Ascending aorta (tissue), 2 donors: ENCODE measurements at places on chromosomes 5 and 9. TPM values are rescaled to one million over a fixed set of nuclear protein-coding genes. Genes with fewer than 3 reads are reported as not detected.

DNA sequence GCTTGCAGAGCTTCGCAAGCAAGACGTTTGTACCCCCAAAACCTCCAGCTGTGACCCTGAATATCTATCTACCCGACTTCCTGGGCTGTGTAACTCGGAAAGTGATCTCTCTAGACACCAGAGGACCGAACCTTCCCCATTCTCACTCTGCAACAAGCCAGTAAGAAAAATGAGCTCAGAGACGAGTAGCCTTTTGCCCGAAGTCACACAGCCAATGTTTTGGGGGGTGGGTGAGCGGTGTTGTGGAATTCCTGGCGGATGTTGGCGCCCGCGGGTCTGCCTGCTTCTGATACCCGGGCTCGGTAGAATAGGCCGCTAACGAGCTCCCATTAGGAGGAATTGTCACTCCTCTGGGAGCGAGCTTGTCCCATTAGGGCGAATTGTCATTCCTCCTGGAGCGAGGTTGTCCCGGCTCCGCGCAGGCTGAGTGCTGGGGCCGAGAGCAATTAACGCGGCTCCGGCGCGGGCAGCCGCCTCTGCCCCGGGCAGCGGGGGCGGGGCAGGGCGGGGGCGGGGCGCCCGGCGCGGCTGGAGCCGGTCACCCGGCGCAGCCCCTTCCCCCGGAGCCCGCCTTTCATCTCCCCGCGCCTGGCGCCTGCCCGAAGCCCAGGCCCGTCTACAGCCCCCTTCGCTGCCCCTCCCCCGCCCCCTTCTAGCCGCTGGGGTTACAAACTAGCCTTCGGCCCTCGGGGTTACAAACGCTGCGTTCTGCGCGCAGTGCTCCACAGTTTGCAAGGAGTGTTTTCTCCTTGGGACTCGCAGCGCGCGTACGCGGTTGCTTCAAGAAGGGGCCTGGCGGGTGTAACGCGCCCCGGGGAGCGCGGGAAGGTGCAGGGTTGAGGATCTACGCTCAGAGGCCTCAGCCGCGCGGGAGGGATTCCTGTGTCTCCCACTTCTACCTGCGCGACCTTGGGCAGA, 3.5 kb upstream of the MSX2 start:
- no peak for DNase-seq

- no peak for DNase-seq
Observed at GRCh38 chr5:56307714-56308333, 74.7 kb upstream of the ANKRD55 start.

- no peak for DNase-seq
Observed at GRCh38 chr5:142210864-142211412, 102.4 kb downstream of the NDFIP1 start.

- DNase-seq: no peak
Observed at GRCh38 chr9:127353882-127354281, 43.1 kb upstream of the SLC2A8 start.

- no peak for DNase-seq
Observed at GRCh38 chr5:141856037-141856790, 22.0 kb downstream of the PCDH1 start.

DNA sequence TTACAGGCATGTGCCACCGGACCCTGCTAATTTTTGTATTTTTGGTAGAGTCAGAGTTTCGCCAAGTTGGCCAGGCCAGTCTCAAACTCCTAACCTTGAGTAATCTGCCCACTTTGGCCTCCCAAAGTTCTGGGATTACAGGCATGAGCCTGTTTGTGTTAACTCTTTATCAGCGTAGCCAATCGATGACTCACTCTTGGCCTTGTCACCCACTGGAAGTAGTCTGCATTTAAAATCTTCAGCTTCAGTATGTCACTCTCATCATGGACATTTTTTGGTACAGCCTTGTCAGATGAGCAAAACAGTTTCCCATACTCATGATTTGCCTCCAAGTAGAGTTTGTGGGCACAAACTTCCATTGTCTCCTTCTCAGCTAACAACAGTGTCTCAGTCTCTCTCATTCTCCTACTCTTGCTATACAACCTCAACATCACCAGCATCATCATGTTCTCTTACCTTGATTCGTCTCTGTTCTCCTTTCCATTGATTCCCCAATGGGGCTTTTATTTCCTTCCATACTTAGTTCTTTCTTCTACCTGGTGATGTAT, 22.5 kb downstream of the MUSK start:
- no peak for DNase-seq

DNA sequence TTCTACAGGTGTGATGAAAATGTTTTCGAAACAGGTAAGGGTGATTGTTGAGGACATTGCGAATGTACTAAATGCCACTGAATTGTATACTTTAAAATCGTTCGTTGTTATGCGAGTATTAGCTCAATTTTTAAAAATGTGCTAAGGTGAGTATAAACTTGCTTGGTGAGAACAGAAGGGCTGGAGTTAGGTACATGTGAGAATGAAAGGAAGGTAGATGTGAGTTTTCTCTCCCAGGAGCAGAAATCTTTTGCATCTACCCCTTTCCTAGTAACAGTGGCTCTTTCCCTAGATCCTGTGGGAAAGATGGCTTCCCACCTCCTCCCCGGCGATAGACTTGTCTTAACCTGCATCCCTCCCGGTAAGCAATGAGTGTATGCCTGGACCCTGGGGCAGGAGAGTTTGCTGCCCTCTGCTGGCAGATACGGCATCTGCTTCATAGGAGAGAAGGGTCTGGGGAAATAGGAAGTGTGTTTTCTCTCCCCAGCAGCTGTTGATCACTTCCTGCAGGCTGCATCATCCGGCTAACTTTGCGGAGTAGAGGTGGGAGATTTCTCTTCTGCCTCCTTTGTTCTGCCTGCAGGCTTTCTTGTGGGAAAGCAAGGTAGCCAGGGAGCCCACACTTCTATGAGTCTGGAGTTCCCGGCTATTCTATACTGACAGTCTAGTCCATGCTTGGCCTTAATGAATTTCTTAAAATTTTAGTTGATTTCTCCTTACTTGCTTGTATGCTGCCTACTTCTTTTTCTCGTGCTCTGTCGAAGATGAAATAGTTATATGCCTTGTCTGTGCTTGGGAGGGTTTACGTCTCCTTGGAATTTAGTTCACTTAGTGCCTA, 373.3 kb upstream of the SEMA6A start:
- peak; percentile 61 for DNase-seq

GRCh38 chr9:81716409-81716808, 27.1 kb upstream of the TLE1 start:
- no peak for DNase-seq

DNA sequence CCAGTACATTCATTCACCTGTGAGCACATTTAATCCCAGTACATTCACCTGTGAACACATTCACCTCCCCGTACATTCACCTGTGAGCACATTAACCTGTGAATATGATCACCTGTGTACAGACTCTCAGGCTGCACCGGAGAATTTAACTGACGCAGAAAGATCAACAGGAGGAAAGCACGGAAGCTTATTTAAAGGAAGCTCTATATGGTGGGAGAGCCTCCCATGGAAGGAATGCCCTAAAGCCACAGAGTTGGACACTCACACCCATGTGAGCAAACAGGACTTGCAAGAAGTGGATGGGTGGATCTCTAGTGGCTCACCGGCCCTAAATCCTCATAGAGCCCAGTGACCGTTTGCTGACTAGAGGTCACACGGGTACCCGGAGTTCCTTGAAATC, 38.2 kb downstream of the TRIP13 start:
- no peak for DNase-seq

DNA sequence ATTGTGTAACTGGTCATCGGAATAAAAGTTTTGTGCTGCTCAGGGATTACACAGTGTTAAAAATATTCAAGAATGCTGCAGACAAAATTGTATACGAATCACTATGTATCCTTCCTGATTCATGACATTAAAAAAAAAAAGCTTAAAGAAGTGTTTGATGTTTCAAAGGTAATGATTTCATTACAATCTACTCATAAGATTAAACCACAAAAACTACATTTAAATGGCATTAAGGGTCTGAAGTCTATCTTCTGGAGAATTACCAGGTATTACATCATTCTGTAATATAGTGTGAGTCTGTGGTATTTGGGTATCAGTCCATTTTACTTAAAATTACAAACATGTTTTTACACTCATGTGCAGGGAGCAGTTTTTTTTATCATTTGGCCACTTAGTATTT, 324.4 kb downstream of the NDUFS4 start:
- no peak for DNase-seq

DNA sequence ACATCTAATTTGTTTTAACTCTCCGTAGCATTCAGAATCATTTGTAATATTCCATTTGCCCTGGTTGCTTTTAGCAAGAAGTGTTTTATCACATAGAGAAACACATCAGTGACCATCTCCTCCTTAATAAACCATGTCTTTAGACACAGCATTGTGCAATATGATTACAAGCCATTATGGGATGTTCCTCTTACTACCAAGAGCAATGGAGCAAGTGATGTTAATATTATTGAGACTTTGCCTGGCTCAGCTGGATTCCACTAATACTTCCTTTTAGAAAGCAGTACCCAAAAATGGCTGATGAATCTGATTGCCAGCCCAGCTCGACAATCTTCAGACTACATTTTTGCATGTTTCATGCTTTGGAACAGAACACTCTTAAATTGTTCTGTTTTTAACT, 364.2 kb downstream of the OSTF1 start:
- DNase-seq: no peak

DNA sequence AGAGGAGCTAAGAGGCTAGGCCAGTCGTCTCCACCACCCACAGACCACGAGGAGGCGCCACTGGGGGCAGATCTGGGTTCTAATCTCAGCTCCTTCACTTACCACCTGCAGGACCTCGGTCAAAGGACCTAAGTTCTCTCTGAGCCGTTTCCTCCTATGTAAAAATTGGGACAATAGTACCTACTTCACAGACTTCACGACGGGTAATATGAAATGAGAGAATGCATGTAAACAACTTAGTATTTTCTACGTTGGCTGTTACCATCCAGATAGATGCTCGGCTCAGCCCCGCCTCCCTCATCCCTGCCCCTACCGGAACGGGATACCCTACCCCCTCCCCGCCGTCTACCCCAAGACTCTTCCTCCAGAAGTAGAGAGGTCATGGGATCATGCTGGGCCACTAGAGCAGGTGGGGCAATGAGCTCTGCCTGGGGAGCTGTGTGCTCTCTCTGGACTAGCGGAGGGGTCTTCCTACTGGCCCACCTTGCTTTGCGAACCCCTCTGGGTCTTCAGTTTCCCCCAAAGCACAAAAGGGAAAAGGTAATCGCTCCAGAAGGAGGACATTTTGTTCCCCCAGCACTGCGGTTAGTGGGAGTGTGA, 541 bp downstream of the GNPDA1 start:
- DNase-seq: peak; percentile 69

DNA sequence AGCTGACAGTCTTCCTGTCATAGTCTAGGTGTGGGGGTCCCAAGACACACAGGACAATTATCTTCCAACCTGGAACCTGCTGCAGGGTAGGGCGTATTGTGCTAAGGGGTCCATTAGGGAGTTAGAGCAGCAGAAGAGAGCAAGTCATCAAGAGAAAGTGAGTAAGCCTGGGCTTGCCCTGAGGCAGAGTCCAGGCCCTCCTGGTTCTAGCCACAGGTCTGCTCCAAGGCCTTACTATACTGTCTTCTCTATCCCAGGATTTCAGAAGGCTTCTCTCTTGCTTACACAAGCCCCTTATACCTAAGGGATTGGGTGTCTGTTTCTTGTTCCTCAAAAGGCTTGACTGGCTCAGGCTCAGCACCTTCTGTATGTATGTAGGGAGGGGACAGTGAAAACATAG, 7.7 kb downstream of the P4HA2 start:
- DNase-seq: no peak

GRCh38 chr9:85741095-85741874, 469 bp downstream of the AGTPBP1 start:
- DNase-seq: no peak

DNA sequence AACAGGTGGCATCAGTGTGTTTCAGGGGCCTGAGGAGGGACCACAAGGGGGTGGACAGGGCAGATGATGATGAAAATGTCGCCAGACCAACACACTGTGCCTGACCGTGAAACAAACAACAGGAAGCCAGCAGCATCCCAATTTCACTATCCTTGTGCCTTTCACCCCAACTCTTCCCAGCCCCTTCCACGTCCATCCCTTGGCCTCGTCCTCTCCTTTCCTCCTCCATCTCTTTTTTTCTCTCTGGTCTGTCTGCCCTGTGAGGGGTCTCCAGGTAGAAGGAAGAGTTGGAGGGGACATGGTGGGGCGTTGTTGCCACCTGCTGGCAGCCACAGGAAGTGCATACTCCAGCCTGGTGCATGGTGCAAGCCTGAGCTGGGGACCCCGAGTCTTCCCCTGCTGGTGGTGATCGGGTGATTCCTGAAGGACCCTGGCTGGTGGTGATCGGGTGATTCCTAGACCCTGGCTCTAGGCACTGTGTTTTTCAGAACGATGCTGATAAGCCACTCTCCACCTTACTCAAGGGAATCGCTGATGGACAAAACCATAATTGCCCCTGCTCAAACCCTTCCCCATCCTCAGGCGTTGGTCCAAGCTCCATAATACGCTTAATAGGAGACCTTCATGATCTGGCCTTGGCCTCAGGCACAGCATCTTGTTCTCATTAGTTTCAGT, 21.7 kb upstream of the NSD1 start:
- DNase-seq: no peak

Gene ARHGEF39
- total RNA-seq: 1.1 TPM

Gene PKD2L2
- total RNA-seq: not detected

Gene EPB41L4A
- 9.4 TPM for total RNA-seq

Gene MORN5
- total RNA-seq: not detected

Gene CTNNA1
- total RNA-seq: 310 TPM

Gene PCDHGC5
- 0.11 TPM for total RNA-seq

Gene SKP2
- 14.4 TPM for total RNA-seq

Gene CEP120
- total RNA-seq: 11.6 TPM

Gene EFCAB9
- total RNA-seq: not detected

Gene SAPCD2
- total RNA-seq: 8.7 TPM
